Stimulated activated CD8-positive, alpha-beta memory T cell treated with anti-CD3 and anti-CD28 coated beads, Interleukin-2, amount 100 ng/mL, for 1 hour (primary cell): ENCODE measurements at places on chromosomes 3 and 15.

- no peak for DNase-seq
These were observed 263.5 kb upstream of the BCHE start for GRCh38 chr3:166100730-166101129.

DNA sequence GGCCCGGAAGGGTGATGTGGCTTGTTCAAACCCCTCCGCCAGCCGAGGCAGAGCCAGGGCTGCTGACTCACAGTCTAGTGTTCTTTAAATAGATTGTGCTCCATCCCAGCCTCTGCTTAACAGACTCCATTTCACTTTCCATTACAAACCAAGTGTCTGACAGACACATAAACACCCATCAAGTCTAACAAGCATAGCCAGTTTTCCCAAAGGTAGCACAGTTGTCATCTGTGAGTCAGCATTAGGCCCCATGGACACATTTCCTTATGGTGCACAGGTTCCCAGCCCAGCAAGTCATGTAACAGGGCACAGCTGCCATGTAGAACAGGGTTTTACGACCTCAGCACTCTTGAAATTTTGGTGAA, 109.9 kb upstream of the RAP2B start:
- DNase-seq = no peak

GRCh38 chr15:79339588-79340314, 28.8 kb downstream of the TMED3 start:
- no peak for DNase-seq

DNA sequence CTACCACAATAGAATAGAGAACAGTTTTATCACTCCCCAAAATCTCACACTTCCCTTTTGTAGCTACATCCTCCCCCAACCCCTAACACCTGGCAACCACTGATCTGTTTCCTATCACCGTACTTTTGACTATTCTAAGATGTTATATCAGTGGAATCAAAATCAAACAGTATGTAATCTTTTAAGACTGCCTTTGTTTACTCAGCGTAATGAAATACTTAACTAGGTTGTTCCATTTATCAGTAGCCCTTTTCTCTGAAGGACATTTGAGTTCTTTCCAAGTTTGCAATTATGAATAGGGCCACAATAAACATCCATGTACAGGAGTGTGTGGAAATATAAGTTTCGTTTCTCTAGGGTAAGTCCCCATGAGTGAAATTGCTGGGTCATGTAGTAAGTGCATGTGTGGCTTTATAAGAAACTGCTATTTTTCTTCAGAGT, 372.3 kb downstream of the SV2B start:
- DNase-seq = no peak

DNA sequence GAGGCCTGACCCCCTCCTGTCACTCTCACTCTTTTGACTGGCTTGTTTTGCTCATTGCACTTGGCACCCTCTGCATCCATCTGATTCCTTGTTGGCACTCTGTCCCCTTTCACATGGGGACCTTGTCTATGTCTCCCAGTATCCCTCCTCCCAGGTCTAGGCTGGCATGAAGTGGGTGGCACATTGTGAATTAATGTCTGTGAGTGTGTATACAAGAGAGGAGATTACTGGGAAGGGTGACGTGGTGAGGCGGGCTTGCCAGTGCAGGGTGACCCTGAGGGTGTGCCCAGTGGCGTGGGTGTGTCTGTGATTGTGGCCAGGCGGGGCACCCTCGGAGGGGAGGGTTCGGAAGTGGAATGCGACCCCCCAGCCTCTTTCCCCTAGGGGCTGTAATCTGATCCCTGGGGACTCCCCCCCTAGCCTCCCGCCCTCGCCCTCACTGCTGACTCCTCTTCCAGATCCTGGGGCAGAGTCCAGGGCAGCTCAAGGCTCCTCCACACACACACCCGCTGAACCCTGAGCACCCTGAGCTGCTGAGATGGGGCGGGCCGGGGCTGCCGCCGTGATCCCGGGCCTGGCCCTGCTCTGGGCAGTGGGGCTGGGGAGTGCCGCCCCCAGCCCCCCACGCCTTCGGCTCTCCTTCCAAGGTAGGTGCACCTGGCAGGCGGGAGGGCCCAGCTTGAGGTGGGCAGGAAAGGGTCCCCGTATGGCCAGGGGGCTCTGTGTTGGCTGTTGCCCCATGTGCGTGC, at the start of gene SEMA3B:
TSS of gene SEMA3B (plus strand) at position 445 of the 749 bp plus-strand sequence. CDS start at position 539, 94 bp downstream.
- DNase-seq = no peak

DNA sequence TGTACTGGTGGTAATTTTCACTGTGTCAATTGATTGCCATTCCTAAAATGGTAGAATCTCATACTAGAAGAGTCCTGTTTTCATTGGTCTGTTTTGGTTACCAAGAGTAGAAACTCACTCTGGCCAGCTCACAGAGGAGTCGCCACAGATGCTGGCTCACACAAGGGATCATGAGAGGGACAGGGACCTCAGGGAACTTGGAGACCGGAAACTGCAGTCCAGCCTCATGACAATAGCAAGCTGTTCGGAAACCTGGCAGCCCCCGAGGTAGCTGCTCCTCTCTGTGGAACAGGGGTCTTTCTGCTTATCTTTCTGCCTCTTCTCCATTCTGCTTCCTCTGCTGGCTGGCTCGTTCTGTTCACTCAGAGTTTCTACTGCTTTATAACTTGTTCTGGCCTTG, 192.9 kb downstream of the PLCL2 start:
- DNase-seq = no peak

DNA sequence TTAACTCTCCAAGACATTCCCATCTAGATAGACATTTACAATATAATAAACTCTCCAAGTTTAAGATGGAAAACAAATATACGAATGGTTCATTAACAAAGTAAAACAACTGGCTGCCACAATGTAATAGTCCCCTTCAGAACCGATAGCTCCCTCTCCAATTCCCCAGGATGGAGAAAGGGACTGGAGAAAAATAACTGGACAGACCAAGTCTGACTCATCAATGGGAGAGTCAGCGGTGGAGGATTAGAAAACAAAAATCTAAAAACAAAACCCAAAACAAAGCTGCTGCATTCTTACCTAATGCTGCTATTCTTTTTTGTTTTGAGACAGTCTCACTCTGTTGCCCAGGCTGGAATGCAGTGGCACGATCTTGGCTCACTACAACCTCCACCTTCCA, 468.1 kb downstream of the SHQ1 start:
- no peak for DNase-seq

DNA sequence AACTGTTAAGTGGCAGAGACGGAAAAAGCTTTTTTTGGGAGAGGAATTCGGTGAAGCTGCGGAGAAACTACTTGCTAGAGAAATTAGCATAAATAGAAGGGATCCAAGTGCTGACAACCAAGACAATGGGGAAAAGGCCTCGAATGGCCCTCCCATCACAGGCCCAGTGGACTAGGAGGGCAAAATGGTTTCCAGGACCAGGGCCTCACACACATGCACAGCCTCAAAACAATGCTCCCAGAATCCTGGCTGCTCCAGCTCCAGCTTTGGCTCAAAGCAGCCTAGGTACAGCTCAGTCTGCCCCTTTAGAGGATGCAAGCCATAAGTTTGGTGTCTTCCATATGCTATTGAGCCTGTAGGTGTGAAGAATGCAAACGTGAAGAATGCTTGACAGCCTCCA, 388.2 kb downstream of the OTOL1 start:
- DNase-seq = no peak

DNA sequence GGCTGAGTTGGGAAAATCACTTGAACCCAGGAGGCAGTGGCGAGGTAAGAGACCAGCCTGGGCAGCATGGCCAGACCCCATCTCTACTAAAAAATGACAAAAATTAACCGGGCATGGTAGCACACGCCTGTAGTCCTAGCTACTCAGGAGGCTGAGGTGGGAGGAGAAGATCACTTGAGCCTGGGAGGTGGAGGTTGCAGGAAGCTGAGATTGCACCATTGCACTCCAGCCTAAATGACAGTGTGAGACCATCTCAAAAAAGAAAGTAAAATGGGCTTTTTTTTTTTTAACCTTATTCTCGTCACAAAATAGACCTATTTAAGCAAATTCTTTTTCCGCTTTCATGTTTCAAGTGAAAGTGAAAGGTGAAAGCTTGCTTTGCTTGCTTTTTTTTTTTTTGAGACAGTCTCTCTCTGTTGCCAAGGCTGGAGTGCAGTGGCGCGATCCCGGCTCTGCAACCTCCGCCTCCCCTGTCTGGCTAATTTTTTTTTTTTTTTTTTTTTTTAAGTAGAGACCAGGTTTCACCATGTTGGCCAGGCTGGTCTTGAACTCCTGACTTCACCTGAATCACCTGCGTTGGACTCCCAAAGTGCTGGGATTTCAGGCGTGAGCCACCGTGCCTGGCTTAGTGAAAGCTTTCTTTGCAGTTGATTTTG, 3.6 kb downstream of the PDIA3 start:
- DNase-seq = no peak

DNA sequence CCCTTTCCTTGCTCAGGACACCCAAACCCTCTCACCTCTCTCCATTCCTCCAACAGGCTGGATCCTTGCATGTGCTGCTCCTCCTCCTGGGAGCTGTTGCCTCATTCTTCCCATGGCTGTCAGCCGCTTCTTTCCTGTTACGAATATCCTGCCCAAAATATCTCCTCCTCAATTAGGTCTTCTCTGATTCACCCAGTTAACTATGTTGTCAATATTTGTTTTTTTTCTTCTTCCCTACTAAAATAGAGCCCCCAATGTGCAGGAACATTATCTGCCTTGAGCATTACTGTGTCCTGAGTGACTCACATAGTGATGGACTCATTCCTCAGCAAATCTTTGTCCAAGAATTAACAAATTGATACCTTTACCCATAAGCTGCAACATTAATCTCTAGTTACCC, 357.2 kb downstream of the CLSTN2 start:
- DNase-seq = no peak

DNA sequence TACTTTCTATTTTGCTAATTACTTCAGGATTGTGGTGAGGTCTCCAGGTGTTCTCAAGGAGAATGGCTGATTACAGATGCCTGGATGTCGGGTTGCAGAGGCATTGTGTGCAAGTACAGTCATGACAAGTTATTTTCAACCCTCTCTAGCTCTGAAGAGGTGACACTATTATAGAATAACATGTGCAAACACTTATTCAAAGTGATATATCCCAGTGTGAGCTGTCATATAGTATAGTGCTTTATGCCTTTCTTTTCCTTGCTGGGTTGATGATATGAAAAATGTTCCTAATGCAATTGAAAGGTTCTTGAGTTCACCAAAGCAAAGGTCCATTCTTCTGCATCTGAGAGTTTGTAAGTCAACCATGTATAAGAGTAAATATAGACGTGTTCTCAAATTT, 167.2 kb downstream of the SPATA16 start:
- no peak for DNase-seq

DNA sequence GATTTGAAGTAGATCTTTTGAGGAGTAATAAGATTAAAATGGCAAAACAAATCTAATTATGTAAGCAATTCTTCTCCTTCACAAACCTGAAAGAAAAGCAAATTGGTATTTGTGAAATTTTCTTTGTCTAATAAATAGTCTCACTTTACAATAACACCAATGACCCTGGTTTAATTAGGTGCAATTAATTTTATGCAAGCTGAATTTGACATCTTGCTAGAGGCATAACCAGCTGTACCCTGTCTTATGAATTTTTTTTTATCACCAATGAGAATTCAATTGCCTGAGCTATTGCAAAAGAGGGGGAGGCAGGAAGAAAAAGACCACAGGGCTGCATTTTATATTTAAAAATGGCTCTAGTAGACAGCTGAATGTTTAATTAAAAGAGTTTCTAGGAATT, 113.5 kb upstream of the IL12A start:
- DNase-seq = no peak

- no peak for DNase-seq
These were observed 979.3 kb downstream of the IGSF11 start for GRCh38 chr3:118055381-118055780.

- DNase-seq = peak; percentile 42
These were observed 12.1 kb upstream of the RTP2 start for GRCh38 chr3:187714404-187714979.
